ENCODE measurements at places on chromosomes 1 and 21.

GRCh38 chr21:27306791-27307775 is 340.2 kb upstream of the ADAMTS5 start:
- DNase-seq = no peak

DNA sequence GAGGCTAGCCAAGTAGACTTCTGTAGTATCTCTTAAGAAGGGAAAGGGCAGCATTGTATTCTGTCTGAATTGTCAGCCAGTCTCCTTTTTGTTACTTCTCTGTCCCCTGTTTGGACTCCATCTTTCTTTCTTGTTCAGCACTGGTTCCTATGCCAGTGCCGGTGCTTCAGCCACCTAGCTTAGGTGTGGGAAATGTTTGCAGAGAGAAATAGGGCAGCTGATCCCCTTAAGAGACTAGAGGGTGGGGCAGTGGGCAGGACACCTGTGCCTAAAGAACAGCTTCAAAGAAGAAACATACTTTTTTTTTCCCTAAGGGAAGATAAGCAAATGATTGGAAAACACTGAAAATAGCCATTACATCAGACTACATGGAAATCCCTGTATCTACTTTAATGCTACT is 113.0 kb downstream of the POU2F1 start:
- DNase-seq = no peak

DNA sequence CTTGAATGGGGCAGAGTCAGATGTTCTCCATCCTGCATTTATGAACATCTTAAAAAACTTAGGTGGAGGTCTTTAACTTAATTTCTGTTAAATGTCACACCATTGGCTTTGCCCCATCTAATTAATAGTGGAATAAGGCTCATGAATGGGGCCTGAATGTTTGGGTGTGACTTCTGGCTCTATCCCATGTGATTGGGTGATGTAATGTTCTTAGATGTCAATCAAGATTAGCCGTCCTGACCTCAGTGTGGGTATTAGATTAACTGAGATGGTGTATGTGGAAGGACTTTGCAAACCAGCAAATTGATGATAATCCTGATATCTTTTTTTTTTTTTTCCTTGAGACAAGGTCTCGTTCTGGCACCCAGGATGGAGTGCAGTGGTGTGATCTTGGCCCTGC is 38.1 kb downstream of the C1orf21 start:
- DNase-seq = no peak

GRCh38 chr1:59219916-59220315 is 77.0 kb upstream of the FGGY start:
- no peak for DNase-seq

DNA sequence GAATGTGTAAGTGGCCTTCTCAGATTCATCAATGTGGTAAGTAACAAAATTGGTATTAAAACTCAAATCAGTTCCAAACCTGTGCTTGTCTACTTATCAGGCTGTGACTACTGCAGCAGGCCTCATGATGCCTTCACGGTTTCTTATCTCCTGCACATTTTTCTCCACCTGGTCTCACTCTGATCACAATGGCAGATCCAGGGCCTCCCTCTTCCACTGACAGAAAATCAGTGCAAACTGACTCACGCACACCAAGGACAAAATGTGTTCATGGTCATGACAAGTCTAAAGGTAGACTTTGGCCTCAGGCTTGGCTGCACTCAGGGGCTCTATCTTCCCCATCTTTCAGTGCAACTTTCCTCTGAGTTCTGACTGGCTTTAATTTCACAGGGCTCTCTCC is 56.7 kb upstream of the ATP1A1 start:
- no peak for DNase-seq

- DNase-seq = no peak
Measured at GRCh38 chr1:87993051-87993450, 664.4 kb downstream of the LMO4 start.

GRCh38 chr1:216641669-216642460 is 81.4 kb downstream of the ESRRG start:
- no peak for DNase-seq

- DNase-seq = no peak
Measured at GRCh38 chr1:63203641-63204040, 118.7 kb upstream of the FOXD3 start.

GRCh38 chr21:34811368-34811767 is 142.6 kb downstream of the CLIC6 start:
- no peak for DNase-seq
